ENCODE measurements at places on chromosomes 7 and 10. TPM values are rescaled to one million over a fixed set of nuclear protein-coding genes. Genes with fewer than 3 reads are reported as not detected.

The GRID2IP gene
- not detected for total RNA-seq

The ACBD7 gene
- total RNA-seq, result 1.5 TPM

The AKR1D1 gene
- total RNA-seq, result not detected

The TET1 gene
- 1.2 TPM for total RNA-seq

The ANKRD22 gene
- 0.17 TPM for total RNA-seq

DNA sequence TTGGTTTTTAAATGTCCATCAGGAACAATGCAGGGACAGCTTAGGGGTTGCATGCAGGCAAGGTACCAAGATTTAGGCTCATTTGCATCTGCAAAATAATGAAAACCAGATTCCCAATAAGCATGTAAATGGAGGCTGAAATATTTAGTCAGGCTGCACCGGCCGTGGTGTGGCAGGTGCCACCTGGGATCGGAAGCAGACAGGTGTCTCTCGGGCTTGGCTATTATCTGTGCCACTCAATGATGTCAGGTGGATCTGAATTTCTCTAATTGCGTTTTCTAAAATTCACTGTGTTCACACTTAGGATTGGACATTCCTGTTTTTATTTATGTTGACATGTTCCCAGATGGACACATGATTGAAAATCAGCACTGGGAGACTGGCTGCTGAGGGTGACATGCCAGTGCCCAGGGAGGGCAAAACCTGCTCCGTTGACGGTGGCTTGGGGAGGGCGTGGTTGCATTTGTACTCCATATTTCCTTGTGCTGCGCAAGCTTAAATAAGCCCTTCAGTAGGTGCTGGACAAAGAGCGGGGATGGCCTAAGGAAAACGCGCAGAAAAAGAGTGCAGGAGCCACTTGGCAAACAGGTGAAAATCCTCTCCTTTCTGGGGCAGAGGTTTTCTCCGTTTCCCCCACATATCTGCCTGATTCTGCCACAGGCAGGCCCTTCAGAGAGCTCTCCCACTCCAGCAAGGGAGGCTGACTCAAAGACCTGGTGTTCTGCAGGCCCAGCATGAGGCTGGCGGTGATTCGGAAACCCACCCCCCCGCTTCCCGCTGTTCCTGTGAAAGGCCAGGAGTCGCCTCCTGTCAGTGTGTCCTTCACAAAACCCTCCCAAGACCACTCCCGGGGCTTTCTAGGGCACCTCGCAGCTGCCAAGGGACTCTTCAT lies 142.5 kb downstream of the WDR37 start:
- DNase-seq, result no peak

GRCh38 chr10:30456266-30456665 lies 22.3 kb downstream of the MAP3K8 start:
- DNase-seq, result no peak

GRCh38 chr7:24778543-24779282 lies 21.4 kb upstream of the GSDME start:
- DNase-seq, result no peak

DNA sequence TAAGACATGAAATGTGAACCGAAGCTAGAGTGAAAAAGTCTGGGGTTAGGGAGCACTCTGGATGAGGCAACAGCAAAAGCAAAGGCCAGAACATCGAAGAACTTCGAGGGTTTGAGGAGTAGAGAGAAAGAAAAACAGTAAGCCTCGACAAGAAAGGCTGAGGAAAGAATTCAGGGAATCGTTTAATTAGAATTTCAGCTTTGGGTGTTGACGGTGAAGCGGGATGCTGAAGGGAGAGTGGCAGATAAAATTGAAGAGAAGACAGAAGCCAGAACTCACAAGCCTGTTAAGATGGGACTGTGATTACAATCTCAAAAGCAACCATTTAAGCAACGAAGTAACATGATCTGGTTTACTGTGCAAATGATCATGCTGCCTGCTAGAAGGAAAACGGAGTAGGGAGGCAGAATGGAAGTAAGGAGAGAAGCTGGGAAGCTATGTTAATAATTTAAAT lies 2.1 kb downstream of the TRDMT1 start:
- DNase-seq, result no peak

DNA sequence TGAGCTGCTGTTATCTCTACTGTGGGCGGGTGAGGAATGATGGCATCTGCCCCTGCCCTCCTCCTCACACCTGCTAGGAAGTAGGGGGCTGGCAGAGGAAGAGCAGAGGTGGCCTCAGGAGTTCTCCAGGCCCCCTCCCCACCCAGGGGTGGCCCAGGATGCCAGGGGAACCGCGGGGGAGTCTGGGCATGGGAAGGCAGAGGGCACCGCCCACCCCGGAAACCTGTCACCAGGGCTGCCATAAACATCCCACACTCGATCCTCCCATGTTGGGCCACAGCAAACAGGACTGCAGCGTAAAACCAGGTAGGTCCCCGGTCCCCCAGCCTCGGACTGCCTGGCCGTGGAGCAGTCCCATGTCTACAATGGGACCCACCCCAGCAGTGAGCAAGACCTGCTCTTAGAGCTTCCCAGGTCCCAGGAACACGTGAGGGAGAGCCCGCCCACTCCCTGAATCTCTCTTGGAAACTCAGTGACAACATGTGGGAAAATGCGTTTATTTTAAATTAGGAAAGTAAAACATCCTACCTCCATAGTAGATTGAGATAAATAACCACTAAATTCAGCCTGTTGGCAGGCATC lies 23.4 kb downstream of the EBF3 start:
- no peak for DNase-seq

GRCh38 chr7:100785878-100786277 lies 41.4 kb downstream of the EPHB4 start:
- DNase-seq, result no peak

DNA sequence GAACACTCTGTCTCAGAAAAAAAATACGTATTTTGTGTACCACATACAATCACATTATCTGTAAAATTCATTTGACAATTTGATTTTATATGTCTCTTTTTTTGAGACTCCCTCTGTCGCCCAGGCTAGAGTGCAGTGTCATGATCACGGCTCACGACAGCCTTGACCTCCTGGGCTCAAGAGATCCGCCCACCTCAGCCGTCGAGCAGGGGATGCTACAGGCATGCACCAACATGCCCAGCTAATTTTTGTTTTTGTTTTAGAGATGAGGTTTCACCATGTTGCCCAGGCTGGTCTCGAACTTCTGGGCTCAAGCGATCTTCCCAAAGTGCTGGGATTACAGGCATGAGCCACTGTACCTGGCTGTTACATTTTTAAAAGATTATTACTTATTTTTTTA lies 11.6 kb upstream of the BAZ1B start:
- DNase-seq, result no peak

DNA sequence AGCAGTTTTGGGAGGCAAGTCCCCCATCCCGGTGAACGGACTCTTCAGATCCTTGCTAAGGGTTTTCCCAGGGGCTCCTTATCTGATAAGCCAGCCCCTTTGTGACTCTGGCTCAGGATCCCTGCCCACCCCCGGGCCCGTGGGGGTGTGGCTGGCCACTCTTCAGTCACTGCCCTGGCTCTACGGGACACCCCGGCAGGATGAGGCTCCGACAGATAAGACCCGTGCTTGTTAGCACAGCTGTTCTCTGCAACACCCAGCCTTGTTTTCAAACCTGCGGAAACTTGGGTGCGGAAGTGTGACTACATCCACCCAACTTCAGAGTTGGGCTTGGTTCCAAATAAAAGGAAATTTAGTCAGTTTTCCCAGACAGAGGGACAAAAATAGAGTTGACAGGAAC lies 66.7 kb upstream of the PODXL start:
- no peak for DNase-seq

GRCh38 chr7:102814025-102814471 lies 65.2 kb downstream of the FAM185A start:
- peak; percentile 43 for DNase-seq
